ENCODE measurements at places on chromosomes 3 and 15.

- DNase-seq: no peak
Measured at GRCh38 chr15:81411969-81412633, 38.1 kb upstream of the TMC3 start.

GRCh38 chr3:3180456-3180855, 965 bp upstream of the CRBN start:
- DNase-seq: no peak

DNA sequence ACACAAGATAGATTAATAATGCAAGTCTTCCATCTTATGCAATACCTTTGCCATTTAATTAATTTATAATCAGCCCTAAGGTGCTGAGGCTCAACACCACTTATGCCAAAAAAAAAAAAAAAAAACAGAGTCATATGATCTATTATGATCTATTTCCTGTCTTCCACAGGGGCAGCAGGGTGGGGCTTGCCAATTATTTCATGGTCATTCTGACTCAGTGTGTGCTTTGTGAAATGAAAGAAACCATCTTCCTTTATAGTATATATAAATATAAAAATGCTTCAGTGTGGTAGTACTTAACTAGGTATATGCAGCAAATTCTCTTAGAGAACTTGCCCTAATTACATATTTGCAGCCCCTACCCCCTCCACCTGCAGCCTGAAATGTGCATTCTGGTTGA, 7.2 kb upstream of the RARB start:
- DNase-seq: no peak

DNA sequence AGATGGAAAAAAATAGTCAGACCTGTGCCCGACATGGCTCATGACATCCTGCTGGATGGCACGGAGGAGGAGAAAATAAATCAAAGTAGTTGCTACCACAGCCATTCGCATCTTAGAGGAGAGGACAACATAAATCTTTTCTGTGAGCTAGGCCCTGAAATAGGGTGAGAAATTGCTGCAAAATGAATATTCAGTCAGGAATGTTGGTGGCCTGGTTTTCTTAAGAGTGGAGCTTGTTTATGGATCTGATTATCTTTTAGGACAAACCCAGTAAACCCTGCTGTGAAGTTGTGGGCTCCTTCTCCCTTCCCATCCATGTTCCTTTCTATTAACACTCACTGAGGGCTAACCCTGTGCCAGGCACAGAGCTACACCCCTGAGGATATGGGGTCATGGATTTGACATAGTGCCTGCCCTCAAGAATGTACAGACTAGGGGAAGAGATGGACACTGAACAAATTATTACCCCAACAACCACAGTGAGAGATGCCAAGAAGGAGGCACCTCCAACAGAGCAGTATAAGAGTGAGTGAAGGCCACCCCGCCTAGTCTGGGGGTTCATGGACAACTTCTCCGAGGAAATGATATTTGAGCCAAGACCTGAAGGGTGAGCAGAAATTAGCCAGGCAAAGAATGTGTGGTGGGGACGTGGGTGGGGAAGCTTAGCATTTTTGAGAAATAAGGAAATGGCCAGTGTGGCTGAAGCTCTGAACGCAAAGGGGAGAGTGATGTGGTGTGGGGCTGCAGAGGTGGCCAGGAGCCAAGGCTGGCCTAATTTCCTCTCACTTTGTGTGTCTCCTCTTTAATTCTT, 68.9 kb upstream of the ARL8B start:
- DNase-seq: no peak

- DNase-seq: peak; percentile 92
Measured at GRCh38 chr3:141231101-141231951, at the start of gene PXYLP1. PXYLP1 (plus strand) TSS chr3:141231825; CDS start chr3:141260176, 28,351 bp downstream.

Measured in CD4-positive, alpha-beta T cell treated with Interleukin-6 for 4 hours (primary cell).